A549 treated with CpdA at 1 μM for 4 hours (cell line): ENCODE measurements at places on chromosomes 1 and 21. TPM values are rescaled to one million over a fixed set of nuclear protein-coding genes. Genes with fewer than 3 reads are reported as not detected.

Gene TCP10L
- 0.45 to 0.91 TPM (median 0.59 TPM) in 5 replicates for total RNA-seq

Gene CELA2B
- not detected in 5 replicates for total RNA-seq

Gene FCRL5
- not detected in 5 replicates for total RNA-seq

Gene MROH9
- not detected in 5 replicates for total RNA-seq

Gene C1orf141
- total RNA-seq = not detected in 5 replicates

Gene WDR64
- not detected in 5 replicates for total RNA-seq

Gene VSIG8
- total RNA-seq = 0.07 to 0.14 TPM in 2 of 5 replicates, not detected in the others

Gene FMO1
- total RNA-seq = not detected in 5 replicates

Gene FRRS1
- 1.6 to 2.5 TPM (median 2.0 TPM) in 5 replicates for total RNA-seq

Gene MAP1LC3C
- total RNA-seq = 0.15 to 0.44 TPM (median 0.20 TPM) in 3 of 5 replicates, not detected in the others

Gene CNR2
- not detected in 5 replicates for total RNA-seq
